ENCODE measurements at places on chromosomes 7 and 10. TPM values are rescaled to one million over a fixed set of nuclear protein-coding genes. Genes with fewer than 3 reads are reported as not detected.
A peak's percentile ranks its signal among the peaks of the same experiment; 100 is the strongest.

GRCh38 chr10:127576740-127577161 lies 27.6 kb downstream of the NPS start:
- H3K4me1 ChIP-seq, result no peaks in the 10 kb centered on the region
- H3K36me3 ChIP-seq, result peaks cover 4% of the 10 kb centered on the region
- H3K27me3 ChIP-seq, result peaks cover 52% of the 10 kb centered on the region
- no peak for DNase-seq

GRCh38 chr10:11782793-11783557 lies 40.2 kb upstream of the PROSER2 start:
- H3K4me3 ChIP-seq, result no peak overlapping the region
- no peak overlapping the region for H3K27ac ChIP-seq
- no peaks in the 10 kb centered on the region for H3K4me1 ChIP-seq
- no peaks in the 10 kb centered on the region for H3K36me3 ChIP-seq
- peak; percentile 12 for DNase-seq

The HOXA6 gene
- 1.6 TPM for total RNA-seq

DNA sequence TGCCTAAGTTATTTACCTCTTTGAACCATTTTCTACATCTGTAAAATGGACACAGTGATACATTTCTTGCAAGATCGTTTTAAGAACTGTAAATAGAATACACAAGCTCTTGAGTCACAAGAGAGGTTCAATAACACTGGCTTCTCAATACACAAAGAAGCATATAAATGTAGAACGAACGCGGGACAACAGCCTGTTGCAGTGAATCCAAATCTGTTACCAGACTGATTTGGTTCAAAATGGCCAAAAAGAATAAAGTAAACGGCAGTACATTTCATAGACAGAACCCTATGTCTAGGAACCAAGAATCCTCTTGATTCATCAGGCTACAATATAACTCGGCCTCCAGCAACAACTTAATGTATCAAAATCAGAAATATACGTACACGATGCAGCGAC lies 701 bp downstream of the MTPAP start:
- peak overlapping the region; percentile 94 for H3K4me3 ChIP-seq
- DNase-seq, result no peak
- no peaks in the 10 kb centered on the region for H3K36me3 ChIP-seq
- H3K4me1 ChIP-seq, result peaks cover 32% of the 10 kb centered on the region

DNA sequence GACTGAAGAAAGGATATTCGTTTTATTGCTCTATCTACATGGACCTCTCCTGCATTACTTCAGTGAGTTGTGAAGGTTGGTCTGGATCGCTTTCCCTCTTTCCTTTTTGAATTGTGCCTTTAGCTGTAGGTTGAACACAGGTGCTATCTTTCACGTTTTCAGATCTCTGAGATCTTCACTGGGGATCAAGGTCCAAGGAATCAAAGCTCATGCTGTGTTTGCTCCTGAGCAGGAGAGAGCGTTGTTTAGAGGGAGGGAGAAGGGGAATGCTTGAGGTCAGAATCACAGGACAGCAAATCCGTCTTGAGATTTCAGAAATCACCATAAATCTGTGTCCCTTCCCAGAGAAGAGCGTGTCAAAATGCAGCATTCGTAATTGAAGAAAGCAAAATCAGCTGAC lies 105.0 kb downstream of the INSYN2A start:
- H3K27me3 ChIP-seq, result no peaks in the 10 kb centered on the region
- no peak overlapping the region for H3K27ac ChIP-seq
- H3K4me1 ChIP-seq, result peaks cover 11% of the 10 kb centered on the region
- H3K4me3 ChIP-seq, result no peak overlapping the region
- peaks cover 10% of the 10 kb centered on the region for H3K36me3 ChIP-seq

DNA sequence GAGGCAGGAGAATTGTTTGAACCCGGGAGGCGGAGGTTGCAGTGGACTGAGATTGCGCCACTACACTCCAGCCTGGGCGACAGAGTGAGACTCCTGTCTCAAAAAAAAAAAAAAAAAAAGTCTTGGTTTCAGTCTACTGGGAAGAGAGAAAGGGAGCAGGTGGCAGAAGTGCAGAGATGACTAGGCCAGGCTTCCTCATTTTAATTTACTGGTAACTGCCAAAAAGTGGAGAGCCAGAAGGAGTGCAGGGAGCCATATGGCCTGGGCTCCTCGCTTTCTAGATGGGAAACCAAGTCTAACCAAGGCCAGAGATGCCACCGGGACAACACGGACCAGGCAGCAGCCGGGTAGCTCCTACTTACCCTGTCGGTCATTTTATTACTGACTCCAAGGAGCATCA lies 12.2 kb downstream of the SEPHS1 start:
- no peaks in the 10 kb centered on the region for H3K27me3 ChIP-seq
- peaks cover under 1% of the 10 kb centered on the region for H3K4me1 ChIP-seq
- no peak overlapping the region for H3K27ac ChIP-seq
- no peak overlapping the region for H3K4me3 ChIP-seq
- DNase-seq, result no peak

- peaks cover 25% of the 10 kb centered on the region for H3K4me1 ChIP-seq
- H3K27me3 ChIP-seq, result no peaks in the 10 kb centered on the region
- no peak overlapping the region for H3K4me3 ChIP-seq
- DNase-seq, result no peak
- no peak overlapping the region for H3K27ac ChIP-seq
- no peaks in the 10 kb centered on the region for H3K36me3 ChIP-seq
These were observed 26.3 kb upstream of the COL1A2 start for GRCh38 chr7:94368371-94368791.

- no peaks in the 10 kb centered on the region for H3K27me3 ChIP-seq
- DNase-seq, result no peak
- H3K4me3 ChIP-seq, result no peak overlapping the region
- peaks cover 9% of the 10 kb centered on the region for H3K36me3 ChIP-seq
- peaks cover 12% of the 10 kb centered on the region for H3K4me1 ChIP-seq
- peak overlapping the region; percentile 1 for H3K27ac ChIP-seq
These were observed 12.2 kb upstream of the RSBN1L start for GRCh38 chr7:77684030-77684429.

The TRIM50 gene
- not detected for total RNA-seq

DNA sequence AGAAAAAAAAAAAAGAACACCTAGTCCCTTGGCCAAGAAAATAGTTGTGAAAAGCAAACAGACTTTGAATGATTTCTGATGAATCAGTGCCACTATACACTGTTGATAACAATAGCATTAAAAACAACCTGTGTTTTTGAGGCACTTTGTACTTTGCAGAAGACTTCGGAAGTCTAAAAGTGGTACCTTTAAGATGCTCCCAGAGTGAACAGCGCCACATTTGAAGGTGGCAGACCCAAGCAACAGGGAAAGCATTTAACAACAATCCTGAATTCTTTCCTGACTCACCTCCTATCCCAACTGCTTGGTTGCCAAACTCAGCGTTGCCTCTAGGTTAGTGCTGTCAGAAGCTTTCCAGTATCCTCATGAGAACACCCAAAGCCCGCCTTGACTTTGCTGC lies 102.5 kb upstream of the CCDC6 start:
- H3K27me3 ChIP-seq, result no peaks in the 10 kb centered on the region
- no peak overlapping the region for H3K4me3 ChIP-seq
- H3K4me1 ChIP-seq, result no peaks in the 10 kb centered on the region
- no peaks in the 10 kb centered on the region for H3K36me3 ChIP-seq

The DLG5 gene
- 82.2 TPM for total RNA-seq

The POP7 gene
- 67.9 TPM for total RNA-seq

DNA sequence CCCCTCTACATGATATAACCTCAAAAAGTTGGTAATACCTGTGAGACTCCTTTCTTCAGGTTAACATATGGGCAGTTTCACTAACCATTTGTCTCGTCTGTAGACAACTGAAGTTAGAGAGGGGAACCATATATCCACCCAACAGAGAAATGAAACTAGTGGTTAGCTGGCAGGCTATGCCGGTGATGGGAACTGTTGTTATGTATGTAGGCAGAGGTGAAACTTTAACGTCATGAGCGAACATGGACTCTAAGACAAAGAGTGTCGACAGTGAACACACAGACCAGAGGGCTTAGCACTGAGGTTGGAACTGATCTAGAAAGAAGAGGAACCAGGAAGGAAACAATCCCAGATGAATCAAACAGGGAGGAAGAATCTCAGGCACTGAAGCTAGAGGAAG lies 112.4 kb downstream of the ELMO1 start:
- H3K27me3 ChIP-seq, result no peaks in the 10 kb centered on the region
- H3K4me3 ChIP-seq, result no peak overlapping the region
- H3K27ac ChIP-seq, result no peak overlapping the region
- DNase-seq, result no peak
- peaks cover 9% of the 10 kb centered on the region for H3K36me3 ChIP-seq

The SPDYE5 gene
- total RNA-seq, result not detected

The GSTO2 gene
- total RNA-seq, result 0.58 TPM

The PNLIPRP1 gene
- not detected for total RNA-seq

DNA sequence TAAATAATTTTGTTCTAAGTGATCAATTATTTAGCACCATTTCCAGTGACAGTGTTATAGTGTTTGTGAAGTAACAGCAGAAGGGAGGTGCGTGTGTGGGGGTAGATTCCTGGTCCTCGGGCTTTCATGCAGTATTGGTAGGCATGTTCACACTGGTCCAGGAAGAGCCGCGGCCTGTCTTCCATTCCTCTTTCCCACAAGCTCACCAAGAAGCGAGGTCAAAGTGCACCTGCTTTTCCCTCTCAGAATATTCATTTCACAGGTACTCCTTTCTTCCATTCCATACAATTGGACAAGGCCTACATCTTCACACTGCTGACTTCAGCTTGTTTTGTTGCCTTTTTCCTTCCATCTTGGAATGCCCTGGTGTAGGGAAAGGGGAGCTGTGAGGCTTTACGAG lies 151.8 kb upstream of the CELF2 start:
- H3K27me3 ChIP-seq, result no peaks in the 10 kb centered on the region
- no peak overlapping the region for H3K27ac ChIP-seq
- H3K4me1 ChIP-seq, result peaks cover 10% of the 10 kb centered on the region
- no peak for DNase-seq
- no peak overlapping the region for H3K4me3 ChIP-seq

- no peak for DNase-seq
- no peak overlapping the region for H3K4me3 ChIP-seq
- H3K27me3 ChIP-seq, result no peaks in the 10 kb centered on the region
These were observed 478.4 kb downstream of the NRG3 start for GRCh38 chr10:82353381-82353780.

- DNase-seq, result no peak
- no peaks in the 10 kb centered on the region for H3K36me3 ChIP-seq
- peaks cover 76% of the 10 kb centered on the region for H3K27me3 ChIP-seq
- H3K27ac ChIP-seq, result no peak overlapping the region
- peaks cover 25% of the 10 kb centered on the region for H3K4me1 ChIP-seq
- peak overlapping the region; percentile 94 for H3K4me3 ChIP-seq
These were observed 1.3 kb upstream of the ITPRIP start for GRCh38 chr10:104339469-104340110.

The GCK gene
- total RNA-seq, result 0.42 TPM

The ESYT2 gene
- 21.1 TPM for total RNA-seq

The C10orf62 gene
- not detected for total RNA-seq

DNA sequence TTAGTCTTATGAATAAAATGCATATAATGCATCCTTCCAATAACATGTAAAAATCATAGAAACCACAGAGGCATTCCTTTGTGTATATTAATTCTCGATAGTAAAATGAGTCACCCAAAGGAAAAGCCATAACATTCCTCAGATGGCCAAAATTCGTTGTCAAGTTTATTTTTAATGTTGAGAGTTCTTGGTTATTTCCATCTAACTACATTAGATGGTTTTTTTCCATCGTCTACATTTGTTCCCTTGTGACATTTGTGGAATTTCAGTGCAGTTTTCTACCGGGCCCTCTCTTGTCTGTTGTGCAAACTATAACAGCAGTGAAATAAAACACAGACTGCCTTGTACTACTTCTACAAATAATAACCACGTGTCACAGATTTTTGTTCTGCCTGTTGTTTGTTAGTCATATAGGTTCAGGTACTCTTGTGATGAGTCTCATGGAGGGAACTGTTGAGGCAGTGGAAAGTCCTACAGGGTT lies 54.7 kb upstream of the CCAR1 start:
- no peak overlapping the region for H3K27ac ChIP-seq
- H3K4me1 ChIP-seq, result no peaks in the 10 kb centered on the region
- H3K4me3 ChIP-seq, result no peak overlapping the region
- H3K36me3 ChIP-seq, result peaks cover 18% of the 10 kb centered on the region
- no peaks in the 10 kb centered on the region for H3K27me3 ChIP-seq
- no peak for DNase-seq

- peaks cover 13% of the 10 kb centered on the region for H3K36me3 ChIP-seq
- DNase-seq, result no peak
- H3K4me1 ChIP-seq, result no peaks in the 10 kb centered on the region
- no peak overlapping the region for H3K4me3 ChIP-seq
- no peak overlapping the region for H3K27ac ChIP-seq
These were observed 260.6 kb downstream of the POU6F2 start for GRCh38 chr7:39238234-39238869.

The LDB3 gene
- total RNA-seq, result 1.0 TPM

The SMO gene
- total RNA-seq, result 104 TPM

- no peaks in the 10 kb centered on the region for H3K4me1 ChIP-seq
- DNase-seq, result no peak
- H3K4me3 ChIP-seq, result no peak overlapping the region
- no peak overlapping the region for H3K27ac ChIP-seq
- H3K36me3 ChIP-seq, result peaks cover 2% of the 10 kb centered on the region
These were observed 87.2 kb upstream of the ZNF32 start for GRCh38 chr10:43735907-43736306.

The DLX5 gene
- total RNA-seq, result 0.70 TPM

The UNCX gene
- 2.4 TPM for total RNA-seq

The ZNF716 gene
- total RNA-seq, result not detected

The SPDYE1 gene
- not detected for total RNA-seq

Measured in neural crest cell (in vitro differentiated cells).